ENCODE measurements at places on chromosomes 6 and 20. TPM values are rescaled to one million over a fixed set of nuclear protein-coding genes. Genes with fewer than 3 reads are reported as not detected.

The TMEM200A gene
- 7.4 TPM for total RNA-seq

The PHACTR1 gene
- total RNA-seq, result 3.3 TPM

The RBPJL gene
- 0.17 TPM for total RNA-seq

The XKR7 gene
- not detected for total RNA-seq

The COL21A1 gene
- total RNA-seq, result not detected

The SLC26A8 gene
- not detected for total RNA-seq

The FABP7 gene
- total RNA-seq, result not detected

The BEND6 gene
- total RNA-seq, result not detected

The KCNQ5 gene
- total RNA-seq, result 4.1 TPM

The EFCAB8 gene
- 0.73 TPM for total RNA-seq

The PRIM2 gene
- total RNA-seq, result 34.9 TPM

The SLC22A3 gene
- not detected for total RNA-seq

The MOCS3 gene
- 4.8 TPM for total RNA-seq

The GTF2H4 gene
- total RNA-seq, result 36.0 TPM

The HLA-DQA1 gene
- total RNA-seq, result 89.7 TPM

The EYA2 gene
- total RNA-seq, result not detected

The KIAA1755 gene
- total RNA-seq, result not detected

The SLC22A1 gene
- total RNA-seq, result 4.0 TPM

The RPS6KA2 gene
- total RNA-seq, result 4.6 TPM

The BHLHE23 gene
- not detected for total RNA-seq

The TENT5A gene
- 0.78 TPM for total RNA-seq

The TBC1D32 gene
- total RNA-seq, result 10.5 TPM

The ZBTB12 gene
- 2.2 TPM for total RNA-seq

The GINS1 gene
- 25.7 TPM for total RNA-seq

The RPP21 gene
- total RNA-seq, result 41.1 TPM

The FLRT3 gene
- not detected for total RNA-seq

The WFDC5 gene
- total RNA-seq, result not detected

The CALHM5 gene
- not detected for total RNA-seq

The PFDN4 gene
- 35.6 TPM for total RNA-seq

The SLC12A5 gene
- total RNA-seq, result 0.49 TPM

The KCNS1 gene
- total RNA-seq, result 0.32 TPM

The AVP gene
- not detected for total RNA-seq

The C4A gene
- total RNA-seq, result 4.0 TPM

The HAO1 gene
- total RNA-seq, result not detected

The CTNNBL1 gene
- total RNA-seq, result 80.0 TPM

The ZBTB46 gene
- 0.54 TPM for total RNA-seq

The IRF4 gene
- 221 TPM for total RNA-seq

The TGM3 gene
- not detected for total RNA-seq

The FBXL4 gene
- 10.6 TPM for total RNA-seq

The SOX18 gene
- 1.8 TPM for total RNA-seq

The STAU1 gene
- total RNA-seq, result 57.1 TPM

The ETV7 gene
- 10.0 TPM for total RNA-seq

The LAMA4 gene
- total RNA-seq, result not detected

The LY6G6D gene
- not detected for total RNA-seq

The RXRB gene
- 44.1 TPM for total RNA-seq

The FAM83C gene
- not detected for total RNA-seq

The SPDEF gene
- total RNA-seq, result not detected

The PRSS16 gene
- total RNA-seq, result 0.54 TPM

The MYLK4 gene
- 0.29 TPM for total RNA-seq

The ME1 gene
- total RNA-seq, result not detected

The FAM209B gene
- total RNA-seq, result 2.7 TPM

The GMPR gene
- 0.49 TPM for total RNA-seq

Data from T-helper 1 cell treated with Interleukin-12 subunit alpha and Interleukin-12 subunit beta and Interleukin-4 antibody, amounts not matched to agents 30 ng/mL and 1 ng/mL, for 36 hours (primary cell).